Endodermal cell (in vitro differentiated cells): ENCODE measurements at places on chromosomes 13 and 19. TPM values are rescaled to one million over a fixed set of nuclear protein-coding genes. Genes with fewer than 3 reads are reported as not detected.

GRCh38 chr13:38850868-38851626 is 139.6 kb downstream of the STOML3 start:
- H3K4me3 ChIP-seq, result no peak overlapping the region
- no peak for DNase-seq
- H3K27me3 ChIP-seq, result no peaks in the 10 kb centered on the region
- no peak overlapping the region for H3K27ac ChIP-seq
- no peaks in the 10 kb centered on the region for H3K36me3 ChIP-seq

ZNF540 gene
- not detected in 2 replicates for total RNA-seq

GRCh38 chr13:29996316-29996715 is 145.9 kb upstream of the UBL3 start:
- DNase-seq, result no peak
- H3K27me3 ChIP-seq, result no peaks in the 10 kb centered on the region
- no peak overlapping the region for H3K27ac ChIP-seq
- no peaks in the 10 kb centered on the region for H3K4me1 ChIP-seq

- H3K27me3 ChIP-seq, result no peaks in the 10 kb centered on the region
- no peak overlapping the region for H3K27ac ChIP-seq
- no peaks in the 10 kb centered on the region for H3K4me1 ChIP-seq
- no peak for DNase-seq
- no peak overlapping the region for H3K4me3 ChIP-seq
- no peaks in the 10 kb centered on the region for H3K36me3 ChIP-seq
Observed at GRCh38 chr13:50224534-50224933, 209.3 kb downstream of the KCNRG start.

- no peak overlapping the region for H3K27ac ChIP-seq
- H3K36me3 ChIP-seq, result no peaks in the 10 kb centered on the region
- DNase-seq, result no peak
- H3K27me3 ChIP-seq, result no peaks in the 10 kb centered on the region
Observed at GRCh38 chr13:40874138-40874779, 84.8 kb downstream of the SLC25A15 start.

CCDC9 gene
- 45.4 to 62.1 TPM (median 46.2 TPM) in 3 replicates for total RNA-seq

MVB12A gene
- total RNA-seq, result 64.8 to 72.1 TPM (median 67.0 TPM) in 3 replicates

GRCh38 chr13:51681037-51681678 is 96.9 kb downstream of the WDFY2 start:
- no peak overlapping the region for H3K27ac ChIP-seq
- H3K4me1 ChIP-seq, result no peaks in the 10 kb centered on the region
- no peaks in the 10 kb centered on the region for H3K27me3 ChIP-seq
- H3K36me3 ChIP-seq, result no peaks in the 10 kb centered on the region
- DNase-seq, result no peak

DNA sequence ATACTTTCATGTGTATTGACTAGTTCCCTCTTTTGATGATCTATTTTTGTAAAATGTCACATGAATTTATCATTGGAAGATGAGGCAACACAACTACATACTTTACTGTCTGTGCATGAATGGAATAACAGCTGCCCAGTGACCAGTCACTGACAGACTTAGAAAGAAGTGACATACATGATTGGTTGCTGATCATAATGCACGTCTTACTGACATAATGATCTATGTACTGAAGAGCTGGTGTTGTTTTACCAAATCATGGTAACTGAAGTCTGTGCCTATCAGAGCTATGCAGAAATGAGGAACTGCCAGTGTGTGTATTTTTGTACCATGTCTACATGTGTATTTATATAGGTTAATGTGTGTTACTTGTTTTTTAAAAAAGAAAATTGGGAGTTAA is 26.5 kb downstream of the GPR18 start:
- no peaks in the 10 kb centered on the region for H3K4me1 ChIP-seq
- no peaks in the 10 kb centered on the region for H3K27me3 ChIP-seq
- H3K36me3 ChIP-seq, result no peaks in the 10 kb centered on the region

GPR32 gene
- not detected in 3 replicates for total RNA-seq

CPAMD8 gene
- 18.6 and 22.9 TPM in 2 replicates for total RNA-seq

GRCh38 chr19:19477705-19478383 is 37.5 kb downstream of the TSSK6 start:
- peaks cover 47% of the 10 kb centered on the region for H3K36me3 ChIP-seq
- H3K4me3 ChIP-seq, result no peak overlapping the region
- no peaks in the 10 kb centered on the region for H3K4me1 ChIP-seq
- no peaks in the 10 kb centered on the region for H3K27me3 ChIP-seq

CEBPA gene
- total RNA-seq, result 1.7 and 2.1 TPM in 2 replicates

GRCh38 chr19:718991-719512 is 10.3 kb downstream of the PALM start:
- DNase-seq, result no peak
- no peaks in the 10 kb centered on the region for H3K36me3 ChIP-seq
- H3K4me3 ChIP-seq, result no peak overlapping the region
- no peaks in the 10 kb centered on the region for H3K4me1 ChIP-seq
- H3K27ac ChIP-seq, result peak overlapping the region; percentile 78

GRCh38 chr13:44365008-44365407 is 8.6 kb upstream of the SERP2 start:
- peaks cover 23% of the 10 kb centered on the region for H3K4me1 ChIP-seq
- peak overlapping the region; percentile 52 for H3K4me3 ChIP-seq
- H3K36me3 ChIP-seq, result no peaks in the 10 kb centered on the region
- peak overlapping the region; percentile 75 for H3K27ac ChIP-seq
- H3K27me3 ChIP-seq, result no peaks in the 10 kb centered on the region

- H3K27me3 ChIP-seq, result no peaks in the 10 kb centered on the region
- no peak for DNase-seq
- no peak overlapping the region for H3K4me3 ChIP-seq
- H3K36me3 ChIP-seq, result no peaks in the 10 kb centered on the region
Observed at GRCh38 chr13:20616059-20616797, 49.3 kb downstream of the IFT88 start.

DNA sequence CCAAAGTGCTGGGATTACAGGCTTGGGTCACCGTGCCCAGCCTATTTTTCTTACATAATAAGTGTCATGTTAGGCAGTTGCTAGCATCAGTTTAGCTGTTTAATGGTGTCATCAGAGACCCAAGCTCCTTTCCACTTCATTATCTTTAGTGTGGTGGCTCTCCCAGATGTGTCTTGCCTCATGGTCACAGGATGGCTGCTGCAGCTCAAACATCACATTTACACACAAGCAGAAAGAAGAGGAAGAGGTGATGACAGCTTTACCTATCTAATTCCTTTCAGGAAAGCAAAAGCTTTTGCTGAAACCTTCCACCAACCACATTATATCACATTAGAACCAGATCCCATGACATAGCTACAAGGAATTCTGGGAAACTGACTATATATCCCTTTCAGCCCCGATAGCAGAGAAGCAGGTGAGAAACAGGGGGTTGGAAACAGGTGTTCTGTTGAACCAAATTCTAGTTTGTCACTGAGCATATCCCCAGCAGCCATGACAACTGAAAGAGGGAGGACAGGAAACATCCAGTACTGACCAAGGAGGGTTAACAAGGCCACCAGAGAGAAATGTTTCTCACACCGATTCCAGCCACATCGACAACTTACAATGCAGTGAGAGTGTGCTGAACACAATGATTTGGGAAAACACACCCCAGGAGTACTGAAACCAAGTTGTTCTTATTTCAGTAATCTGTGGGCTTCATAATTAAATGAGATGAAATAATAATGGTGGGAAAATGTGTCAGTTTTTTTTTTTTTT is 617.0 kb downstream of the UQCRFS1 start:
- no peaks in the 10 kb centered on the region for H3K4me1 ChIP-seq
- no peak for DNase-seq
- H3K27me3 ChIP-seq, result no peaks in the 10 kb centered on the region
- H3K36me3 ChIP-seq, result no peaks in the 10 kb centered on the region

CBLC gene
- 15.5 to 17.4 TPM (median 16.5 TPM) in 3 replicates for total RNA-seq

DNA sequence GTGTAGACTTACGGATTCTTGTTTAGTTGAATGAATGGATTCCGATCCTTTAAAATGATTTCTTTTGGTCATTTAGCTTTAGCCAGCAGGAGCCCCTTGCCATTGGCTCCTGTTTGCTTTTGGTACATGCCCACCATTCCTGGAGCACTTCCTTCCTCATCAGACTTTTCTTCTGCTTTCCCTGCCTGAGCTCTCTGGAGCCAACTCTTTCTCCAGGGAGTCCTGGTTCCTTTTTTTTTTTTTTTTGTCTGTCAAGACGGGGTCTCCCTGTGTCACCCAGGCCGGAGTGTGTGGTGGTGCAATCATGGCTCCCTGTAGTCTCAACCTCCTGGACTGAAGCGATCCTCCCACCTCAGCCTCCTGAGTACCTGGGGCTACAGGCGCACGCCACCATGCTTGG is 37.8 kb downstream of the SMARCA4 start:
- no peaks in the 10 kb centered on the region for H3K27me3 ChIP-seq
- no peak overlapping the region for H3K27ac ChIP-seq
- no peak for DNase-seq
- peaks cover 81% of the 10 kb centered on the region for H3K36me3 ChIP-seq
- no peak overlapping the region for H3K4me3 ChIP-seq
- H3K4me1 ChIP-seq, result no peaks in the 10 kb centered on the region

DNA sequence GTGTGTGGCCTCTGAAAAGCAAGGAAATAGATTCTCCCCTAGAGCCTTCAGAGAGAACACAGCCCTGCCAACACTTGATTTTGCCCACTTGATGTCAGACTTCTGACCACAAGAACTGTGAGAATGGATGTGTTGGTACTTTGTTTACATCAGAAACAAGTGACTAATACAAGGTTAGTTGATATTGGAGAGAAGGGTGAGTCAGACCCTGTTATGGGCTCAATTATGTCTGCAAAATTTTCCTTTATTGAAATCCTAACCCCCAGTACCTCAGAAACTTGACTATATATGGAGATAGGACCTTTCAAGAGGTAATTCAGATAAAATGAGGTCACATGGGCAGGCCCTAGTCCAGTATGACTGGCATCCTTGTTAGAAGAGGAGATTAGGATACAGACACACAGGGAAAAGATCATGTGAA is 226.7 kb downstream of the RFC3 start:
- no peak overlapping the region for H3K4me3 ChIP-seq
- H3K27me3 ChIP-seq, result no peaks in the 10 kb centered on the region
- no peak for DNase-seq
- no peaks in the 10 kb centered on the region for H3K4me1 ChIP-seq
- H3K36me3 ChIP-seq, result no peaks in the 10 kb centered on the region

GRCh38 chr13:95337597-95337996 is 36.3 kb upstream of the ABCC4 start:
- H3K27me3 ChIP-seq, result no peaks in the 10 kb centered on the region
- no peaks in the 10 kb centered on the region for H3K36me3 ChIP-seq
- H3K4me3 ChIP-seq, result no peak overlapping the region
- no peak overlapping the region for H3K27ac ChIP-seq
- DNase-seq, result no peak

GRCh38 chr13:112616586-112617362 is 28.8 kb upstream of the TUBGCP3 start:
- H3K4me3 ChIP-seq, result no peak overlapping the region
- H3K4me1 ChIP-seq, result no peaks in the 10 kb centered on the region
- peak; percentile 78 for DNase-seq
- H3K36me3 ChIP-seq, result no peaks in the 10 kb centered on the region

DNA sequence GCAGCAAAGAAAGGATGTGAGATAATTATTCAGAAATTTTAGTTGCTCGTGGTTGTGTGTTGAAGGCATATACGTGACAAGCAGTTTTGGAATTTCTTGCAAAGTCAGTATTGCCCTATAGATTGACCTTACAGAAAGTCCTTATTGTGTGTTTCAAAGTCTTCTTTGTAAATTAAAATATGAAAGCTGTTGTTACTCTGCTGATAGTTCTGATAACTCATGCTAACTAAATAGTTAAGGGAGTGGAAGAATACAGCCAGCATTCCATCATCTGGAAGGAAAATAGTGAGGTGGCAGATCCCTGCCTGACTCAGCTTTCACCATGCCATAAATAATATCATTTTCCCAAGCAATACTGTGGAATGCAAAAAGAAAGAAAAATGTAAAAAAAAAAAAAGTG is 27.2 kb downstream of the WASF3 start:
- no peak overlapping the region for H3K4me3 ChIP-seq
- H3K27me3 ChIP-seq, result no peaks in the 10 kb centered on the region

GRCh38 chr13:36887758-36888521 is 32.1 kb downstream of the SMAD9 start:
- no peaks in the 10 kb centered on the region for H3K36me3 ChIP-seq
- peaks cover 31% of the 10 kb centered on the region for H3K4me1 ChIP-seq
- peak; percentile 65 for DNase-seq
